HT-29 (cell line): ENCODE measurements at places on chromosomes 7 and 10. TPM values are rescaled to one million over a fixed set of nuclear protein-coding genes. Genes with fewer than 3 reads are reported as not detected.

The TMEM130 gene
- total RNA-seq, result not detected in 2 replicates

The PTPRE gene
- total RNA-seq, result 3.4 and 8.1 TPM in 2 replicates

The CASTOR2 gene
- total RNA-seq, result 5.3 and 12.0 TPM in 2 replicates

The SSMEM1 gene
- not detected in 2 replicates for total RNA-seq

The PVRIG gene
- not detected in 2 replicates for total RNA-seq

The GET4 gene
- 228 and 253 TPM in 2 replicates for total RNA-seq

The FAM25A gene
- total RNA-seq, result 0.76 TPM in 1 of 2 replicates, not detected in the other

The VWC2 gene
- total RNA-seq, result not detected in 2 replicates

The PODXL gene
- total RNA-seq, result 55.9 and 67.9 TPM in 2 replicates

The SAMD9L gene
- total RNA-seq, result 0.33 and 0.37 TPM in 2 replicates

The PWWP2B gene
- 73.4 and 79.9 TPM in 2 replicates for total RNA-seq

The CDNF gene
- not detected in 2 replicates for total RNA-seq

The TRIM50 gene
- not detected in 2 replicates for total RNA-seq

The CALHM3 gene
- not detected in 2 replicates for total RNA-seq

The NCF1 gene
- total RNA-seq, result not detected in 2 replicates

The GNGT1 gene
- total RNA-seq, result not detected in 2 replicates

The FGFBP3 gene
- 0.92 and 0.94 TPM in 2 replicates for total RNA-seq

The TFR2 gene
- 1.2 and 1.7 TPM in 2 replicates for total RNA-seq

The ANKRD22 gene
- total RNA-seq, result 6.2 and 7.2 TPM in 2 replicates

The EVX1 gene
- 0.31 TPM in 1 of 2 replicates, not detected in the other for total RNA-seq

The RASSF4 gene
- 1.2 and 2.7 TPM in 2 replicates for total RNA-seq

The IFIT2 gene
- total RNA-seq, result 1.7 and 4.0 TPM in 2 replicates

The SKIDA1 gene
- not detected in 2 replicates for total RNA-seq

The ITGB8 gene
- 24.4 and 25.4 TPM in 2 replicates for total RNA-seq

The PANK1 gene
- 9.1 and 13.4 TPM in 2 replicates for total RNA-seq

The LIPK gene
- total RNA-seq, result not detected in 2 replicates

The NXPH1 gene
- not detected in 2 replicates for total RNA-seq

The UNCX gene
- not detected in 2 replicates for total RNA-seq

The DRGX gene
- not detected in 2 replicates for total RNA-seq

The HOXA2 gene
- total RNA-seq, result 6.6 and 7.3 TPM in 2 replicates

The TMEM139 gene
- 53.9 and 79.7 TPM in 2 replicates for total RNA-seq

The ZCCHC24 gene
- 0.10 TPM in 1 of 2 replicates, not detected in the other for total RNA-seq
